ENCODE measurements at places on chromosomes 5 and 9.

- DNase-seq: peak; percentile 67
Measured at GRCh38 chr5:134240421-134240962, 14.6 kb upstream of the PPP2CA start.

GRCh38 chr9:132242621-132243155 lies 80.8 kb downstream of the NTNG2 start:
- no peak for DNase-seq

- DNase-seq: no peak
Measured at GRCh38 chr9:72704688-72705375, 183.4 kb downstream of the TMC1 start.

DNA sequence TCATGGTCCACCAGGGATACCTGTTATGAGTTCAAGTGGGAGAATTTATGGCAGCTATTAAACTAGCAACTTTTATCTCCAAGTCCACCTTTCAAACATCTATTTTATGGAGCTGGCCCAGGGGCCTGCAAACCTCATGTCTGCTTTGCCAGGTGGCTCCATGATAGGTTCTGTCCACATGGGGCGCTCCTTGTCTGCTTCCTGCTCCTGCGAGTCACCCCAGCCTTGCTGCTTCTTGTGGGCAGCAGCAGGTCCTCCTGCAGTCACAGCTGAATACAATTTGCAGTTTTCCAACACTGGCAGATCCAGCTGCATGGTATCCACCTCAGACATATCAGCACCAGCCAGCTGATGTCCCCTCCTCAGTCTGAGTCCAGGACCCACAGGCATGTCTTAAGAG lies 39.6 kb upstream of the FRRS1L start:
- DNase-seq: no peak

GRCh38 chr5:156893517-156893916 lies 43.4 kb downstream of the PPP1R2B start:
- no peak for DNase-seq

DNA sequence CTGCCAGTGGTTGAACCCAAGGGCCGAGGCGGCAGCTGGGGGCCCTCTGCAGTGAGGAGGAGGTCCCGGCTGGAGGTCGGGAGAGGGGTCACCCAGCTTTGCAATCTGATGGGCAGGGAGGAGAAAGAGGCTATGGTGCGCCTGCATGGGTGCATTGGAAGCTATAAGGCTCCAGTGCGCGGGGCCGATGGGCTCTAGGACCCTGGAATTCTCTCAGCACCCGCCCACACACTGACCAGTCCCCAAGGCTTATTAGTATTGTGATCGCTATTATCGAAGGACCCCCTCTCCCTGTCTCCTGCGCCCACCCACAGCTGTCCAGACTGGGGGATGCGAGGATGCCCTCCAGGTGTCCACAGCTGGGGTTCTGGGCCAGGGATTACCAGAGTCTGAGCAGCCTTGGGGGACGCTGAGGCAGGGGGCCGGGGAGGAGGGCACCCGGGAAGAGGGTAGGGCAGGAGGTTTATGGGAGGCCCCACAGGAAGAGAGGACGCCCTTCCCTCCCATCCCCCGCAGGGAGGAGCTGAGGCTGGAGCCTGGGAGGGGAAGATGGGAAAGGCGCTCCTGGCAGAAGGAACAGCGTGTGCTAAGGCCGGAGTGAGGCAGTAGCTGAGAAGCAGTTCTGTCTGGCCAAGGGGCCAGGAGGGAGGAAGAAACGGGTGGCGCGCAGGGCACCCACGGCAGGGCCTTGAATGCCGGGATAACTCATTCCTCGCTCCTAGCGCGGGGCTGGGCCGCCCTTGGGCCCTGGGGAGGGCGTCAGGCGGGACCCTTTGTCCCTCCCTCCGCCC lies 24.2 kb downstream of the C9orf50 start:
- no peak for DNase-seq

DNA sequence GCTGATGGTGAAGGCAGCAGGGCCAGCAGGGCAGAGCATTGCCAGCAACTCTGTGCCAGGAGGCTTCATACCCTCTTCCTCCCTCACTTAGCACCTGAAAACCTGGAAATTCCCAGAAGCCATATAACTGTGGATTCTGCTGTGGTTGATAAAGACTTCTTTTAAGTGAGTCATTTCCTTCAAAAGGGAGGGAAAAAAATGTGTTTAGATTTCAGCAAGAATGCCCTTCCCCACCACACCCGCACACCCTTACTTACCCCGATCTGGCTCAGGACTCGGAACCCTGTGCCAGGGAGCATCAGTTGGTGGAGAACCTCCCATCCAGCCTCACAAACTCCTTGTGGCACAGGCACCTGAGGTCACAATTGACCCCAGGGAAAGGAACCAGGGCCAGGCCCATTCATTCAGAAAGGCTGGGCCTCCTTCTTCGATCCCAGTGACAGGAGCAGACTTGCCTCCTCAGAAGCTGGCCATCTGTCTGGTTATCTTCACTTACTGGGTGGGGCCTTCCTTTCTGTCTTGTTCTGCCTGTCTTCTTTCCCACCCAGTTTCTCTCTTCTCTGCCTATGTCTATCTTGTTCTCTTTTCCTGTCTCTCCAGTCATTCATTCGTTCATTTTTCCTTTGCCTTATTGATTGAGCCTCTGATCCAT lies 62.6 kb downstream of the PLAC8L1 start:
- DNase-seq: no peak

DNA sequence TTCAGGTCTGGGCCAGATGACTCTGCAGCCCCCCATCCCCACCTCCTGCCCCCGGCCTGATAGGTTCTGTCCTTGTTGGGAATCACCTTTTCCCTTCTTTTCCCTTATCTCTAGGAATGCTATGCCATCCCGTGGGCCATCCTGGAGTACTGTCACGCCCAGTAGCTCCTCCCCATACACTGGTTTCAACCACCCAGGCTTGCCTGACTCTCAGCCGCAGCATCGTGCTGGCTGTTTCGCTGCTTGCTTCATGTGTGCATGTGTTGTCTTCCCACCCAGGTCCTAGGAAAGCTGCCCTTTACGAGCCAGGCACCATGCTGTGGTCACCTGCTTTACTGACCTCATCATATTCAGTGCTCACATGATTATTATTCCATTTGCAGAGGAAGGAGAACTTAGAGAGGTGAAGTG lies 71.8 kb downstream of the ANGPTL2 start:
- no peak for DNase-seq

GRCh38 chr9:8907868-8908267 lies 1108.3 kb upstream of the DMAC1 start:
- DNase-seq: no peak

- peak; percentile 75 for DNase-seq
Measured at GRCh38 chr5:11904265-11904906, at the start of gene CTNND2. Gene CTNND2, minus strand, starts transcription at chr5:11904446. Its CDS starts 593 bp downstream, at chr5:11903853.

- no peak for DNase-seq
Measured at GRCh38 chr9:137788561-137789294, 88.9 kb upstream of the CACNA1B start.

GRCh38 chr5:64958757-64959391 lies 190.1 kb downstream of the CWC27 start:
- DNase-seq: peak; percentile 8

- DNase-seq: no peak
Measured at GRCh38 chr5:127871503-127872153, 168.4 kb downstream of the CCDC192 start.

GRCh38 chr5:172186114-172186695 lies 1.8 kb downstream of the STK10 start:
- no peak for DNase-seq

DNA sequence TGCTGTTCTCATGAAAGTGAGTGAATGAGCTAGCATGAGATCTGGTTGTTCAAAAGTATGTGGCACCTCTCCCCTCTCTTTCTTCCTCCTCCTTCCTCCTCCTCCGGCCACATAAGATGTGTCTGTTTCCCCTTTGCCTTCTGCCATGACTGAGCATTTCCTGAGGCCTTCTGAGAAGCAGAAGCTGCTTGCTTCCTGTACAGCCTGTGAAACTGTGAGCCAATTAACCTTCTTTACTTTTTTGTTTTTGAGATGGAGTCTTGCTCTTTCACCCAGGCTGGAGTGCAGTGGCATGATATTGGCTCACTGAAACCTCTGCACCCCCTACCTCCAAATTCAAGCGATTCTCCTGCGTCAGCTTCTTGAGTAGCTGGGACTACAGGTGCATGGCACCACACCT lies 6.1 kb downstream of the S100Z start:
- DNase-seq: no peak

DNA sequence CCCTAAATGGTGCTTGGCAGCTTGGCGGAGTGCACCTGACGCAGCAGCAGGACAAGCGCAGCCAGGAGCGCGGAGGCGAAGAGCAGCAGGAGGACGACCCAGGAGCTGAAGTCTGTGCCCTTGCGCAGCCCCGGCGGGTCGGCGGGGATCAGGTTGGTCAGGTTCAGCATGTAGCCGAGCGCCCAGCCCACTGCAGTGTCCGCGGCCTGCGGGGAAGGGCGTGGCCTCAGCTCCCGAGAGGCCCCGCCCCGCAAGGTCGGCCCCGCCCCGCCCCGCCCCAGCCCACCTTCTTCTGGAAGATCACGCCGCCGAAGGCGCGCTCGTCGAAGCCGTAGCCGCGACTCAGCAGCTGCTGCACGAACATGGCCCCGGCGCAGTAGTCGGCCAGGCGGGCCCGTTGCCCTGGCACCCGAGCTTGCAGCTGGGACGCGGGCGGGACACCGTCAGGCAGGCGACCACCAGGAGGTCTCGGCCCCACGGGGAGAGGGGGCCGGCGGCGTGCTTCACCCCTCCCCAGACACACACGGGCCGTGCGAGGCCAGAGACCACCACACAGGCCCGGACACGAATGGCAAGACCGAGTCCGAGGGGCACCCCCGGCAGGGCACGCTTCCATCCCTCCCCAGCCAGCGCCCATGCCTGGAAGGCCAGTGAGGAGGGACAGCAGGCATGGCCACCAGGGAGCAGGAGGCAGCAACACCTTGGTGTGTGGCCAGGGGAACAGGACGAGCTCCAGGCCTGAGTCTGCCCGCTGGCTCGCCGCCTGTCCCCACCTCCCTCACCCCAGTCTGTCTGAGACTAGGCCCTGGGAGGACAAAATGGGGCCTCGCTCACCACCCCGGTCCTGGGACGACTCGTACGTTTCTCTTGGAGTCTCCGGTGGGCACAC lies 2.9 kb upstream of the NPDC1 start:
- DNase-seq: no peak

DNA sequence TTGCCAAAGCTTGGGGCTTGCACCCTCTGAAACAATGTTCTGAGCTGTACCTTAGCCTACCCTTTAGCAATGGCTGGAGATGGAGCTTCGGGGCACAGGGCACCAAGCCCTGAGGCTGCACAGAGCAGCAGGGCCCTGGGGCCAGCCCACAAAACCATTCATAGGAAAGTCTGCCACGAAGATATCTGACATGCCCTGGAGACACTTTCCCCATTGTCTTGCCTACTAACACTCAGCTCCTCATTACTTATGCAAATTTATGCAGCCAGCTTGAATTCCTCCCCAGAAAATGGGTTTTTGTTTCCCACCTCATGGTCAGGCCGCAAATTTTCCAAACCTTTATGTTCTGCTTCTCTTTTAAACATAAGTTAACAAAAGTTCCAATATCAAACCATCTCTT lies 105.7 kb downstream of the DTWD2 start:
- DNase-seq: no peak

GRCh38 chr5:83204651-83205050 lies 127.3 kb downstream of the XRCC4 start:
- DNase-seq: no peak

- no peak for DNase-seq
Measured at GRCh38 chr9:74598874-74599273, 101.7 kb downstream of the RORB start.

GRCh38 chr5:138033907-138034306 lies 1.0 kb upstream of the FAM13B start:
- no peak for DNase-seq

GRCh38 chr9:89234205-89235067 lies 55.8 kb upstream of the SHC3 start:
- no peak for DNase-seq

DNA sequence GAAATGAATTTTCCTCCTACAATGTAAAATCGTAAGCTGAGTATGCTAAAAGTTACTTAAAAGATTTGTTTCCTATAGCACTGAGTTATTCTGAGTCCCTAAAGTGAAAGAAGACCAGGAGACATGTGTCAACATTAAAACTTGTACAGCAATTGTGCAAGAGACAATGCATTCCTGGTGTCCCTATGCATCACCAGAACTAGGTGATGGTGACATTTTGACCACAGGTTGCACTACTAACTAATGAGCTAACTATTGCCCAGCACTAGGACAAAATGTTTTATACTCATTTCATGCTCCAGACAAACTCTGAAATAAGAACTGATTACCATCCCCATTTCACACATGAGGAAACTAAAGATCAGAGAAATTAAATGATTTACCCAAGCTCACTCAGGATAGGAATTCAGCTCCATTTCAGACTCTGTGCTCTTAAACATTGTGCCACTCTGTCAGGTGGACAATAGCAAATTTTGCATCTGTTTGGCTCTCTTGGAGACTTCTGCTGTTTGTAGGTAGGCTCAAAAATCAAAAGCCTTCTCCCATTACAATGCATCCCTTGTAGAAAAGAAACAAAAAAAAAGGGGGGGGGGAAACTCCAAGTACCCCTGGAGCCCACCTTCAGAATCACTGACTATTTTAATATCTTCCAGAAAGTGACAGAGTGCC lies 269.2 kb downstream of the ACTL7B start:
- no peak for DNase-seq

GRCh38 chr9:34741628-34742027 lies 31.7 kb upstream of the CCL21 start:
- no peak for DNase-seq

GRCh38 chr5:120405923-120406322 lies 58.2 kb upstream of the PRR16 start:
- no peak for DNase-seq

- DNase-seq: peak; percentile 64
Measured at GRCh38 chr5:12292610-12293204, 388.5 kb upstream of the CTNND2 start.

DNA sequence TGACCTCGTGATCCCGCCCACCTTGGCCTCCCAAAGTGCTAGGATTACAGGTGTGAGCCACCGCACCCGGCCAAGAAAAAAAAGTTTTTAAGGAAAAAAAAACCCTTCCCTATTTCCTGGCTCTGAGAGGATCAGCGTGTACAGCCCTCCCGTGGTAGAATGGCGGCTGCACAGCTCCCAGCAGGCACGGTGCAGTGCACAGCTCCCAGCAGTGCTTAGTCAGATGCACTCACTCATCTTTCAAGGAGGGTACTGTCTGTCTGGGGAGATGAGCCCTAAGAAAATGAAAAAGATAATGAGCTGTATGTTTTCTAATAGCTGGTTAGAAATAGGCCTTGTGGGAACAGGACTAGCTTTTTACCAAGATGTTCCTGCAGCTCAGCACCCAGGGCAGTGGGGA lies 36.7 kb upstream of the SLC2A8 start:
- no peak for DNase-seq
